ENCODE measurements at places on chromosomes 1 and 21.

GRCh38 chr1:19042675-19043578 lies 86.5 kb upstream of the IFFO2 start:
- no peak for DNase-seq

GRCh38 chr1:92820024-92820423 lies 11.8 kb upstream of the RPL5 start:
- DNase-seq: no peak

GRCh38 chr1:228378873-228379460 lies 27.7 kb downstream of the TRIM11 start:
- DNase-seq: no peak

GRCh38 chr1:16258591-16259135 lies 21.7 kb upstream of the CPLANE2 start:
- DNase-seq: no peak

DNA sequence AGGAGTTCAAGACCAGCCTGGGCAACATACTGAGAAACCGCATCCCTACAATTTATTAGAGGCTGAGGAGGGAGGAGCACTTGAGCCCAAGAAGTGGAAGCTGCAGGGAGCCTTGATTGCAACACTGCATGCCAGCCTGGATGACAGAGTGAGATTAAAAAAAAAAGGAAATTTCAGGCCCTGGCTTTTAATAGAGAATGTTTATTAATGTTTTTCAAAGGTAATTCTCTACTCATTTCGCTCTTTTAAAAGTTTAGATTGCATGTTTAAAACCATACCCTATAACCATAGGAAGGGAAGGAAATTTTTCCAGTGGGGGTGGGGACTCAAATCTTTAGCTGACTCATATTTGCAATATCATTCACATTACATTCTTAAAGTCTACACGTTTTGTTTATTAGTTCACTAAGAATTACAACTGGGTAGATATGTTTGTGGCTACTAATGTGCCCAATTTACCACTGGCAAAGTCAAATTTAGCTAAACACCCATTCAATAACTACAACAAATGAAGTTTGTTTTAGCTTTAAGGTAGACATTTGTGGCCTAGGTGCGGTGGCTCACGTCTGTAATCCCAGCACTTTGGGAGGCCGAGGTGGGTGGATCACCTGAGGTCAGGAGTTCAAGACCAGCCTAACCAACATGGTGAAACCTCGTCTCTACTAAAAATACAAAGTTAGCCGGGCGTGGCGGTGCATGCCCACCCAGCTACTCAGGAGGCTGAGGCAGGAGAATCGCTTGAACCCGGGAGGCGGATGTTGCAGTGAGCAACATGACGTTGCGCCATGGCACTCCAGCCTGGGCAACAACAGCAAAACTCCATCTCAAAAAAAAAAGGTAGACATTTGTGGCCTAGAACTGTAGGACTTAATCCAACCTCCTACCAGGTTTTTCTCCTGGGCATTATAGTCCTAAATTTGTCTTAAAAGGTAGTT lies 5.0 kb downstream of the KDM5B start:
- DNase-seq: no peak

GRCh38 chr21:29238967-29239290 lies 59.8 kb upstream of the BACH1 start:
- no peak for DNase-seq

- no peak for DNase-seq
These were observed 140.6 kb downstream of the GALNT2 start for GRCh38 chr1:230207598-230207997.
